ENCODE measurements at places on chromosomes 13 and 19.

DNA sequence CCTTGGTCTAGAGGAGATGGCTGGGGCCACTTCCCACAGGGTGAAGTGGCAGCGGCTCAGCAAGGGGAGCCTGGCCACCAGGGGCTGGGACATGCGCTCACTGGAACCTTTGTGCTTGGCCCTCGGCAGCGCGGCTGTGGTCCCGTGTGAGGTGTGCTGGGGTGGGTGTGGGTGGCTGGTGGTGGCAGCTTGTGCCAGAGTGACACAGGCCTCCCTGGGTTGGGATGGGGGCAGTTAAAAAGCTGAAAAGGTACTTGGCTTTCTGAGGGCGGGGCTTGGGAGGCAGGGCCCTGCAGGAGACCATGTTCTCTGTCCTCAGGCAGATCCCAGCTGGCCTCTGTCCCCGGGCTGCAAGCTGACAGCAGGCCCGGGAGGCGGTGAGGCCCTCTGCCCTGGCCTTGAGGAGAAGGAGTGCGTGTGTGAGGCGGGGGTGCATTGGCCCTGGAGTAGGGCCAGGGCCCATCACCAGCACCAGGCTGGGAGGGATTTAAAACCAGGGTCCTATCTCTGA lies 17.3 kb downstream of the MPND start:
- DNase-seq = peak; percentile 74

- peak; percentile 88 for DNase-seq
Measured at GRCh38 chr19:17420475-17420924, 653 bp downstream of the MVB12A start.

DNA sequence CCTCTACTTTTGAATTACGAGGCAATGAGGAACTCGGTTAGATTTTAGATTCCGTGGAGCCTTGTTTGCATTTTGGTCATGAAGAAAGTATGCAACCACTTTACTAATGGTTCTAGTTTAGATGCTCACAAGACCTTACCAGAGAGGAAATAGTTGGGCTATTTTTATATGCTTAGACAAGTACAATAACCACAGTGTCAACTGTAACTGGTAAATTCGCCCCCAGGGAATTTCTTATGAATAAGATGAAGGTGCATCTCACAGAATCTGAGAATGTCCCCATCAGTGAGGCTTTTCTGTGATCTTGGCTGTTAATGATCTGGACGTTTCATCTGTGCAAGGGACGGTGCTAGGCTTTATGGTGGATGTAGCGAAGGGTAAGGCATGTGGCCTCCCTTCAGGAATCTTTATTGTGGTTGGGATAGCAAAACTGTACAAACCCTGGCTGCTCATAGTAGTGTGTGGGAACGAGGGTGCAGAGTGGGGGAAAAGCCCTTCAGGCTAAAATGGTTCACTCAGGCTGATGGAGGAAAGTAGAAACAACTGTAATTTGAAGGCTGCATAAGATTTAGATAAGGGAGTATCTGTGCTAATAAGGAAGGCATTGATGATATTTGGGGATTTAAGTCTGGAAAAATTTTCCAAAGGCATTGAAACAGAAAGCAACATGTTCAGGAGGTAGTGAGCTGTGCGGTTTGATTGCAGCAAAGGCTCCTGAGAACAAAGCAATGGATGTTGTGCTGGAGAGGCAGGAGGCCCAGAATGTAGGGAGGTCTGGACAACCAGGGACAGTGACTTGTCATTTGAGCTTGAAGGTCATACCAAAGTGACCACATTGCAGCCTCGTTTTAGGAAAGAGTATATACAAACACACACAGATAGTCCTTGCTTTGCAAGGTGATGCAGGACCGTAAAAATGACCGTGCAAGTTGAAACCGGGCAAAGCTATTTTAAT lies 28.4 kb downstream of the UBAC2 start:
- no peak for DNase-seq

DNA sequence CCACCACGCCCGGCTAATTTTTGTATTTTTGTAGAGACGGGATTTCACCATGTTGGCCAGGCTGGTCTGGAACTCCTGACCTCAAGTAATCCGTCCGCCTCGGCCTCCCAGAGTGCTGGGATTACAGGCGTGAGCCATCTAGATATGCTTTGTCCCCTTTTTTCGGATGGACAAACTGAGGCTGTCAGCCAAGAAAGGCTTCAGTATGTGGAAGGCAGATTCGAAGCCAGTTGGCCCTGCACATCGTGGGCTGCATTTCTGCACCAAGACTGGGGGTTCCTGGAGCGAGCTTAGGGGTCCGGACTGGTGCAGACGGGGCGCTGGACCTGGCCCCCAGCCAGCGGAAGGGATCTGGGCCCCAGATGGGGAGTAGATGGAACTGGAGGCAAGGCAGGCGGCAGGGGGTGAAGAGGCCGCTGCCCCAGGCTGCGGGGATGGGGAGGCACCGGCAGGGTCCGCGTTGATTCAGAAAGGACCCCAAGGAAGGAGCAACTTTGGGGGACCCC lies 9.7 kb upstream of the JUND start:
- DNase-seq = peak; percentile 75

DNA sequence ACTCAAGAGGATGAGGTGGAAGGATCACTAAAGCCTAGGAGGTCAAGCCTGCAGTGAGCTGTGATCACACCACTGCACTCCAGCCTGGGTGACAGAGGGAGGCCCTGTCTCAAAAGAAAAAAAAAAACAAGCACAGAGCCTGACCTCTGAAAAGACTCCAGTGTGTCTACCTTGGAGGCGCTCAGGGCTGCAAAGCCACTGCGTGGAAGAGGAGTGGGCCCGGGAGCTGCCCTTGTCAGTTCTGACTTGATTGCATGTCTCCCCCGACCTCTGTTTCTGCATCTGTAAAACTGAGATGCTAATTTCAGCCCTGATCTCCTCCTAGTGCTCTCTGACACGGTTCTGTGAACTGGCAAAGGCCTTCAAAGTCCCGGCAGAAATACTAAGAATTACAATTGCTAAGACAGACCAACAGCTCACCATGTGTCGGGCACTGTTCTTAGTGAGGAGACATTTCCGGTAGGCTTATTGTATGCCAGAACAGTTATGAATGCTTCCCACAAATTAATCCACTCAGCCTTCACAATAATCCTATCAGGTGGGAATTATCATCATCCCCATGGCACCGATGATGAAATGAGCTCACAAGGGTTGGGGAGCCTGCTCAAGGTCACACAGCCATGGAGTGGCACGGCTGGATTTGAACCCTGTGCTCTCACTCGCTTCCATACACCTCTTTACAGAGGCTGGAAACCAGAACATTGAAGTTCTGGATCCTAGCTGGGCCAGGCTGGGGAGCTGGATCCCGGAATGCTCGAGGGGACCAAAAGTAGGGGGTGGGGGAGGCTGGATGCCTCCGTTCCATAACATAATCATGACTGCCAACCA lies 3.5 kb downstream of the AKT2 start:
- DNase-seq = no peak

GRCh38 chr19:4580961-4581665 lies 21.6 kb upstream of the SEMA6B start:
- DNase-seq = peak; percentile 94

GRCh38 chr13:81393721-81394120 lies 1052.8 kb upstream of the SPRY2 start:
- DNase-seq = no peak

DNA sequence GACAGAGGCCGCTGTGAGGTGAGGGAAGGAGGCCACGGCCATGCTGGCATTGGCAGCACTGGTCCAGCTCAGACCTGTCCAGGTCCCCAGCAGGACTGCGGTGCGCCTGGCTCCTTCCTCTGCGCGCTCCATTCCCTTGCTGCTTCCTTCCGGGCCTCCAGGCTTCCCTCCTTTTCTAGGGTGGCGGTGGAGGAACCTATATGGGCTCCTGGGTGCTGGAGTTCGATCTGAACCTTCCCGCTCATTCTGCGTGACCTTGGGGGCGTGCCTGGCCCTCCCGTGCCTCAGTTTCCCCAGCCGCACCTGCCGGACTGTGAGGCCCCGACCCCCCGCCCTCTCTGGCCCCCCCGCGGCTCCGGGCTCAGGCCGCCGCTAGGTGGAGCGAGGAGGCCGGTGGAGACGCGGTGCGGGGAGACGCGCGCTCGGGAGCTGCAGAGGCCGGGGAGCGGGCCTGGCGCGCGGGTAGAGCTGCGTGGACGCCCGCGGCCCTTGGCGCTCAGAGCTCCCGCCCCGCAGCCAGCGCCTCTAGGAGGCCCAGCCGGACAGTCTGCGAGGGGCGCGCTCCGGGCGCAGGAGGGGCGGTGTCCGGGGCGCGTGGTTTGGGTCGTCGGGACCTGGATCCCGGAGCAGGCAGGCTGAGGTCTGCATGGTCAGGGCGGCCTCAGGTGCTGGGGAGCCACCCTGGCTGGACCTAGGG lies 29.9 kb downstream of the EFNA2 start:
- DNase-seq = peak; percentile 97

DNA sequence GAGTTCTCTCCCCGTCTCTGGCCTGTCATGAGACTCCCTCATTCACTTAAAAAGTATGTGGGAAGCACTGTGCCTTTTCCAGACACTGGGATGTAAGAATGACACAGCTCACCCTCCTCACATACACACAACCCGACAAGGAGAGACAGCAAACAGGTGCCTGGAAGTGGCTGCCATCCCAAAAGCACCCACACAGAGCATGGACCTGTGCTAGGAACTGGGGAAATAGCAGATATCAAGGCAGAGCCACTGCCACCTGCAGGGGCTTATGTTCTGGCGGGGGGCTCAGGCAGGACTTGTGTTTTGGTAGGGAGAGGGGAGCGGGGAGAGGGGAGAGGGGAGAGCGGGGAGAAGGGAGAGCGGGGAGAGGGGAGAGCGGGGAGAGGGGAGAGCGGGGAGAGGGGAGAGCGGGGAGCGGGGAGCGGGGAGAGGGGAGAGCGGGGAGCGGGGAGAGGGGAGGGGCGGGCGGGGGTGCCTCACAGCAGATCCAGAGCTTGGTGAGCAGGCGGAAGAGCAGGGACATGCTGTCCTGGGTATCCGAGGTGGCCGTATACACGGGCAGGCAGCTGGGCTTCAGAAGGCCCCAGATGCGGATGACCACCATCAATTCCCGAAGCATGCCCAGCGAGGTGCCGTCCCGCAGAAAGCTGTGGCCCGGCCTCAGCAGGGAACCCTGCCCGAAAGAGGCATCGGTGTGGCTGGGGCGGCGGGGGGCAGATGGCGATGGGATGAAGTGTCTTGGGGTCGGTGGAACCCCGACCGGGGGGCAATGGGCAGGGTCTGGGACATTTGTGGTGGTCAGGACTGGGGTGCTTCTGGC lies 12.2 kb downstream of the CFD start:
- DNase-seq = peak; percentile 87

GRCh38 chr19:29233591-29233990 lies 20.6 kb upstream of the UQCRFS1 start:
- no peak for DNase-seq

Measured in H7 (cell line).